ENCODE measurements at places on chromosomes 2 and 18.

GRCh38 chr2:210262036-210262435, 36.8 kb upstream of the ACADL start:
- DNase-seq: no peak

GRCh38 chr18:74446631-74447403, 10.3 kb downstream of the DIPK1C start:
- no peak for DNase-seq

- no peak for DNase-seq
These were observed 57.1 kb upstream of the PKDCC start for GRCh38 chr2:41990688-41991087.

DNA sequence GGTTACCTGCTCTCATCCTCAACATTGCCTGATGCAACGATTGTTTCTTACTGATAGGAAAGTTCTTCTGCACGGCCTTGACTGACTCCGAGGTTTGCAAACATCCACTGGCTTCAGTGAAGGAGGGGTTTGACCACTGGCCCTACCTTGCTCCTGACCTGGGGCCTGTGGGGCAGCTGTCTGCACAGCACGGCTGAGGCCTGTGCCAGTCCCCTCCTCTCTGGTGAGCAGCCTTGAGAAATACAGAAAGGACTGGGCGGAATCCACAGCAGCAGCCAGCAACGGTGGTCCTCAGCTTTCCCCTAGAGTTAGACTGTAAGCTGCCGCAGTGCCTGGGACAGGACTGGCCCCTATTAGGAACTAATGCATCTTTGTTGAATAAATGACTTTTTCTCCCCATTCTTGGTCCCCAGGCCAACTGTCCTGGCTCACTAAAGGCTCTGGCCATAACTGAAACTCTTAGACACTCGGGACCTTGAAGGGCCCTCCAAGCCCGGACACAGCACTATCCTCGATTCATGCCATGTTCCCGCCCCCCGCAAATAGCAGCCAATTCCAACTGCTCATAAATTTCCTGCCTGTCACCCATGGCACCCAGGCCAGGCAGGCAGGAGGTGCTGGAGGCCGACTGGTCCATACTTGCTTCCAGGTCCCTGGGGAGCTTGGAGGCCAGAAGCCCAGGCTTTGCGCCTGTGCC, 26.7 kb downstream of the ATOH8 start:
- DNase-seq: no peak

DNA sequence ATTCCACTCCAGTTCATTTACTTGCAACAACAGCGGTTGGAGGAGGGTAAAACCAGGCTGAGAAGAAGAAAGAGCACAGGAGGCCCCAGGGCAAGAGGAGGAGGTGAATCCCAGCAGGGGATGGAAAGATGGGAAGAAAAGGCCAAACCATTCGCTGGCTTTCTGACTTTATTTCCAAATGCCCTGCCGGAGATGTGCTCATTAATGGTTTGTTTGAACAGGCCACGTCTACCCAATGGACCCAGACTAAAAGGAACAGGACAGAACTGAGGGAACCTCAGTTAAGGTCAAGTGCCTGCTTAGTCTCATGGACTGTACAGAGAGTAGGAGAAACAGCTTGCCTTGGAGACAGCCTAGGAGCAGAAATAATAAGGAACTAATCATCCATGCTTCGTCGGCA, 121.6 kb upstream of the NDUFV2 start:
- no peak for DNase-seq

DNA sequence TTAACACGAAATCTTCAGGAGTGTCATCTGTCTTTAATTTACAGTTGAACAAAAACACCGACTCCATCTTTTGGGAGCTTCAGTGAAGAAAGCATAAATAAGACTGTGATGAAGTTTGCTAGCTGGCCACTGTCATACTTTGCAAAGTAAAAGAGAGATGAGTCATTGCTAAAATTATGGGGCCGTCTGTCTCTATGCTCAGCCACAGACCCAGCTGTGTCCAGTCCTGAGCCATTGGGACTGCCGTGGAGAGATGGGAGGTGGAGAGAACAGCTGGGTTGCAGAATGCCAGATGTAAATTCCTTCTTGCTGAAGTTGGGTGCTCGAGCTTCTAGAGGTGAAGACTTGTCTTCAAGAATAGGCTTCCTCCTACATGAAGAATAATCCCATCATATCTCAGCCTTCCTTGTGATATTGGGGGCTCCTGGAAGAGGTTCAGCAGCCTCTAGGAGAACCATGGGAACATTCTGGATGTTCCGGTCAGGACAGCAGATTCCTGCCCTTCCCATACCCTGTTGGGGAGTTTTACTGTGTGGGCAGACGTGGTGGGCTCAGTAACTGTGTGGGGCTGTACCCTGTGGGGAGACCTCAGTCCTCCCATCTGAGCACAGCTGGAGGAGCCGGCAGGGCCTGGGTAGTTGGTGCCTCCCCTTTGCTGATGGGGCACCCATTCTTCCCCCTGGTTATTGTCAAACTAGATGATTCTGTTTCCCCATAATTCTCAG, 71.1 kb downstream of the LDLRAD4 start:
- DNase-seq: no peak

- DNase-seq: no peak
These were observed 58.3 kb upstream of the MAPRE3 start for GRCh38 chr2:26911911-26912861.

GRCh38 chr18:11607906-11608305, 1.5 kb upstream of the SLC35G4 start:
- DNase-seq: no peak

DNA sequence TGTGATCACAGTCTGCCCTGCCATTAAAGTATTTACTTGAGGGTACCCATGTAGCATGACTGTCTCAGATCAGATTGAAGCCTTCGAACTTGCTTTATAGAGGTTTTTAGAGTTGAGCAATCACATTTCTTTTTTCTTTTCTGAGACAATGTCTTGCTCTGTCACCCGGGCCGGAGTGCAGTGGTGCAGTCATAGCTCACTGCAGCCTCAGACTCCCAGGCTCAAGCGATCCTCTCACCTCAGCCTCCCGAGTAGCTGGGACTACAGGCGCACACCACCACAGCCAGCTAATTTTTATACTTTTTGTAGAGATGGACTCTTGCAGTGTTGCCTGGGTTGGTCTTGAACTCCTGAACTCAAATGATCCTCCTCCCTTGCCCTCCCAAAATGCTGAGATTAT, 153.4 kb downstream of the AGAP1 start:
- no peak for DNase-seq

- peak; percentile 36 for DNase-seq
These were observed at the start of gene BARD1 for GRCh38 chr2:214808981-214809750. Gene BARD1 (minus strand): TSS chr2:214809683. CDS start chr2:214809569, 114 bp downstream.

GRCh38 chr18:74540652-74541421, 6.5 kb downstream of the CNDP1 start:
- no peak for DNase-seq

- DNase-seq: no peak
These were observed 28.4 kb downstream of the FAM228A start for GRCh38 chr2:24203029-24203786.

DNA sequence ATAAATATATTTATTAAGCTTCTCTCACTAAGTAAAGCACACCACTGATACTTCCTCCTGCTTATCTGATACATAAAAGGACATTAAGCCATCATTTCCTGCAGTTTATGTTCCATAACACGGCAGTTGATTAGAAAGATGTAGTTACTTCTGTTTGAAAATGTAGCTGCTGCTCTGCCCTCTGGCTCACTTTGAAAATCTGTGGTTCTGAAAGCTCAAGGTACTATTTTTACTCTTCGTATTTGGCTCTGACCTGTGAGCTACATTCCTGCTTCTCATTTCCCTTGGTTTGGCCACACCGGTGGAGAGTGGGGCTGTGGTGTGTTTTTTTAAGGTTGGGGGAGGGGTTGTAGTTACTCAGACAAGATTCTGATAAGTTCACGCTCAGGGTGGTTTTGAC, 12.8 kb upstream of the TTN start:
- no peak for DNase-seq

GRCh38 chr18:34738175-34738894, 28.2 kb downstream of the DTNA start:
- no peak for DNase-seq

DNA sequence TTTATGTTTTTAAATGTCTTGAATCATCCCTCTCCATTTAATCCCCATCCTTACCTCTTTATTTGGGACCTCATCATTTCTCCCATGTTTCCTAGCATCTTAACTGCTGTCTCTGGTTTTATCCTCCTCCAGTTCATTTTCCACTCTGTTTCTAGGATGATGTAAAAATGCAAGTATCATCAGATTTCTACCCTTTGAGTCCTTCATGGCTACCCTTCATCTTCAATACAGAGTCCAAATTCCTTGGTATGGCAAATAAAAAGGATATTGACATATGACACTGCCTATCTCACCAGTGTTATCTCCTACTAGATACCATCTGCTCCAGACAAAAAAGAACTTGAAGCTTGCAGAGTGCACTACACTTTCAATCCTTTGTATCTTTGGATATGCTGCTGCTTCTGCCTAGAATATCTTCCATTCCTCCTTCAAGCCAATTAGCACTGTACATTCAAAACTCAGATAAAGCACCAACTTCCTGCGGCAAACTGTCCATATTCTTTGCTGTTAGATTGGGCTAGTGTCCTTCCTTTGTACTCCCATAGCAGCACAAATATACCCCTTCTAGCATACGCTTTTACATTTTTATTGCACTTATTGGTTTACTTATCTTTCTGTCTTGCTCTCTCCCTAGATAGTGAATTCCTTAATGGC, 24.6 kb upstream of the TLK1 start:
- DNase-seq: no peak

GRCh38 chr2:118168615-118169014, 80.3 kb downstream of the INSIG2 start:
- DNase-seq: no peak

DNA sequence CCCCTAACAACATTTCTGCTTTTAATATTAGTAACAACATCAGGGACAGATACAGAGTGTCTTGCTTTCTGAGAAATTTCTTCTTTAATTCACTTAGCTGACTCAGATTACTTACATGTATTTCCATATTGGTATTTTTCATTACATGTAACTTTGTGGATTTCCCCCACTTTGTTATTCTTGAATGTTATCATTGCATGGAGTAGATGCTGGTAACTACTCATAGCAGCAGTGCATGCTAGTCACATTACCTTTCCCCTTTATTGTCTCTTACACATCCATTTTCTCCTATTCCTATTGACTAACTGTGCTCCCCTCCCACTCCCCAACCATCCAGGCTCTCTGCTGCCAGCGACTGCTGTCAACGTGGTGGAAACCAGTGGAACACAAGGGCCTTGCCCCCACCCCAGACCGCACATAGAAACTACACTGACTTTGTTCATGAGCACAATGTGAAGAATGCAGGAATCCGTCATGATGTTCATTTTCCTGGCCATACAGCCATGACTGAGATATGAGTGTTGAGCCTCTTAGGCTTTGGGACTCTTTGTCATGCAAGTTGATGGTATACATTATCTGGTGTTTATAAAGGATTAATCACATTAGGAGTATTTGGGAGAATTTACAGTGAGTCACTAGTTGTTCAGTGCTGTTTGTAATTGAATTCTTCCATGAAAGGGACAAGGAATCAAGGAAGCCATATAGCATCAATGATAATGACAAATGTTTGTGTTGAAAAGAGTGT, 91.0 kb downstream of the EPB41L5 start:
- no peak for DNase-seq

DNA sequence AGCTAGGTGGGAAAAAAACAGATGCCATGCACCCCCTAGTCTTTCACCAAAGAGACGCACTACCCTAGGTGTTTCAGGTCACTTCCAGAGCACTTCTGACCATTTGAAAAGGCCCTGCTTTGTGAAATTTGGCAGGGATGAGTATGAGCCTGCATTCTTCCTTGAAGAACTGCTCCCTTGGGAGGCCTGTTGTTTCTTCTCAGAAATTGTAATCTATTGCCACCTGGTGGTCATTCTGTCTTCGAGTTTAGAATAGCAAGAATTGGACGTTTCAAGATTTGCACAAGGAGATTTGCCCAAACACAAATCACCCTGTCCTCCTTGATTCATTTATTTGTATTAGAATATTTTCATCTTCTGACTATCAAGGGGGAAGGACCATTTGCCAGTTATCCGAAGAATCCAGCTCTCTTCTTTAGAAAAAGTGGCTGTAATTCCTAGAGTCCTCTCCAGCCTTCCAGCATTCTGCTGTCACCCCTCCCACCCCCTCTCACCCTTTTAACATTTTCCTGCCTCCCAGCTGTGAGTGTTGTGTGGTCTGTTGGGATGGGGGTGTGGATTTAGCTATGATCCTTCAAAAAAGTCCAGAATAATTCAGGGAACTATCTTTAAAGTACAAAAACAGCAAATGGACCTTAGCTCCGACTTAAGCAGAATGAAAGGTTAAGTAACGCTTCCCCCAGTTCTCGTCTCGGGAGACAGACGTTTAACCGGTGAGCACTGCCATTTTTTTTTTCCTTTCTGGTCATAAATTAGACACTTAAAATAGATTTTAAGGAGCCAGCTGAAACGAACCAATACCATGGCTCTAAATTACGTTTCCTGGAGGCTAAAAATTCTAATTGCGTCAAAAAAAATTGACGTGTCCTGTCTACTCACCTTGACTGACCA, 3.7 kb upstream of the GAD1 start:
- DNase-seq: no peak

DNA sequence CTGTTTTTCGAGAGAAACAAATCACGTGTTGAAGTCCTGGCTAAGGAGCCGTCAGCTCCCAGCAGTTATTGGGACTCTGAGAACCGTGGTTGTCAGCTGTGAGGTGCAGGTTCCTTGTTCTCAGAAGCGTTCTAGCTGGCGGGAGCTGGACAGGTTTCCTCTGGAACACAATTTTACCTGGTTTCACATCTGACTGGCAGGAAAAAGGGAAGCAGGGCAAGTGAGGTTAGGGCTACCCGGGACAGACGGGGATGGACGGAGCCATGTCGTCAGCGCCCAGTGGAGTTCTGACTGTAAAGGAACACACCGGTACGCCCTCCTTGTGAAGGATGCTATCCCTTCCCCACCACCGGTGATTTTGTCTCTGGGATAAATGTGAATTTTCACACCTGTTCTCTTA, 26.1 kb downstream of the ITGB1BP1 start:
- no peak for DNase-seq

DNA sequence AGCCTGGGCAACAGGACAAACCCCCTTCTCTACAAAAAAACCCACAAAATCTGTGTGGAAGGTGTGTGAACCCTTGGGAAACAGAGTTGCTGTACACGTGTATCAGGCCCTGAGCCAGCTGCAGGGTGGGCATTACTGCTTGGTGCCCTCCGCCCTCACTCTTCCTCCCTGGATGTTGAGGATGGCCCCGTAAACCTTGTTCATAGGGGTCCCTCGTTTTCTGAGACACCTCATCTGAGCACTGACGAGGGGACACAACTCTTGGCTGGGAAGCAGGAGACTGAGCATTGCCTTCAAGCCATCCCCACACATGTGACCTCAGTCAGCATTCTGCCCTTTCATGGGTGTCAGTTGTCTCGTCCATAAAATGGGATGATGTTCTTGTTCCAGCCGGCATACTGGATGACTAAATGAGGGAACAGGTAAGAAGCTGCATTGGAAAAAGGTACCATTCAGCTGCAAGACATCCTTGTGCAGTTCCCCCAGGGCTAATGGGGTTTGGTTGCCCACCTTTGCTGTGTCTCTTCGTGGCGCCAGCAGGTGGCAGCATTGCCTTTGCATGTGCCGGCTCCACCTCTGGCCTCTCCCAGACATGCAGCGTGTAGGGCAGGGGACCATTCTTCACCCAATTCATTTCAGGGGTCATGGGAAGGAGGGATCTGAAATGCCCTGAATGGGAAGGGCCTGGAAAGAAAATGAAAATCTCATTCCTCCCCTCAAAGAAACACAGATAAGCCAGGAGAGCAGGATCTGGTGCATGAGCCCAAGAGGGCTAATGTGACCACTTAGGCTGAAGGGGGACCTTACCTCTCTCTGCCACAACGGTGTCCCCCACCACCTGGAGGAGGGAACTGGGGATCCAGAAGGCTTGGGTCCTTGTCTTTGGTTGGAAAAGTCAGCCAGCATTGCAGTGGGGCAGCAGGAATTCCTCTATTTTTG, 36.4 kb upstream of the HAAO start:
- DNase-seq: peak; percentile 53
